ENCODE measurements at places on chromosomes 7 and 10.

GRCh38 chr10:73810735-73811465, 498 bp downstream of the NDST2 start:
- DNase-seq: no peak

GRCh38 chr10:104330168-104331110, 7.8 kb downstream of the ITPRIP start:
- DNase-seq: peak; percentile 84

DNA sequence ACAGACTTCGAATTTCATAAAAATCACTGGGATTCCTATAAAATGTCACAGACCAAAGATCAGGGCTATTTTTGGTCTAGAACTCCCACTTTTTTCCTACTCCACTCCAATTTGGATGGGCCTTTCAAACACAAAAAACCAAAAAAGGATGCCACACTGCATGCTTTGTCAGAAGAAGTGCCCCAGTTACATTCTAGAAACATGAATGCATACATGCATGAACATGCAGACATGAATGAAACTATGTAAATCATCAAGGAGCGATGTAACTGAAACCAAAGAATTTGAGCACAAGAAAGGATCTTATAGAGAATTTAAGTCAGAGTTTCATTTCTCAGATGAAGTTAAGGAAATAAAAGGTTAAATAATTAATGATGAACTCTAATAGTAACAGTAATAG, 31.8 kb upstream of the FAM133B start:
- no peak for DNase-seq

GRCh38 chr10:90205340-90205739, 503.9 kb downstream of the KIF20B start:
- no peak for DNase-seq

DNA sequence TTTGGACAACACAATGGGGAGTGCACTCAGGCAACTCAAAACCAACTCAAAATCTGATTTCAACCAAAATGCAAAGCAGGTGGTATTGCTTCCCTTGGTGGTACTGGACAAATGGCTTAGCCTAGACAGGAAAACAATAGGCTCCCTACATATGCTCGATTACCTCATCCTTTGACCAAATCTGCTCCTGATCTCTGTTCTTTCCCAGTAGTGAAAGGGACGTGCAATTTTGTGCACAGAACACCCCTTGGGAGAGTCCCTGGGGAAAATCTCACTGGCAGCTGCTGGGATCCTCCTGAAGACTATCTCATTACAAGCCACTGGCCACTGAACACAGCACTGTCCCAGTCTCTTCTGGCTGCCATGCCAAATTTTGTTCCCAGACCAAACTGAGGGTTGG, 149.2 kb upstream of the VSTM2A start:
- no peak for DNase-seq

GRCh38 chr10:75538144-75538543, 106.7 kb downstream of the LRMDA start:
- DNase-seq: no peak

DNA sequence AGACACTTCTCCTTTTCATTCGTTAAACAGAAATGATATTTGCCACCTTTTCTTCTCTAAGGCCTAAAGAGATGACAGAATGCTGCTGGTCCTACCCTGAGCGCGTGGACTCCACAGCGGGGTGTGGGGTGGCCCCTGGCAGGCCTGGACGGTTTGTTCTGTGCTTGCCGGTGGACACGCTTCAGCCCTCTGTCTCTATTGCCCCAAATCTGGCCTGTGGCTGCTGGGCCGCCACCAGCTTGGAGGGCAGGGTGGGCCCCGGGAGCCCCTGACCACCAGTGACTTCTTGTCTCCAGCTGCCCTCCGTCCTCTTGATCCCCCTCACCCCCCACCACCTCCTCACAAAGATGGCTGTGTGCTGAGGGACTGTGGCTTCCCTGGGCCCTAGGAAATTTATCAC, 5.7 kb downstream of the CHST3 start:
- no peak for DNase-seq

- DNase-seq: no peak
These were observed 275.8 kb downstream of the PTPRN2 start for GRCh38 chr7:158311791-158312190.

DNA sequence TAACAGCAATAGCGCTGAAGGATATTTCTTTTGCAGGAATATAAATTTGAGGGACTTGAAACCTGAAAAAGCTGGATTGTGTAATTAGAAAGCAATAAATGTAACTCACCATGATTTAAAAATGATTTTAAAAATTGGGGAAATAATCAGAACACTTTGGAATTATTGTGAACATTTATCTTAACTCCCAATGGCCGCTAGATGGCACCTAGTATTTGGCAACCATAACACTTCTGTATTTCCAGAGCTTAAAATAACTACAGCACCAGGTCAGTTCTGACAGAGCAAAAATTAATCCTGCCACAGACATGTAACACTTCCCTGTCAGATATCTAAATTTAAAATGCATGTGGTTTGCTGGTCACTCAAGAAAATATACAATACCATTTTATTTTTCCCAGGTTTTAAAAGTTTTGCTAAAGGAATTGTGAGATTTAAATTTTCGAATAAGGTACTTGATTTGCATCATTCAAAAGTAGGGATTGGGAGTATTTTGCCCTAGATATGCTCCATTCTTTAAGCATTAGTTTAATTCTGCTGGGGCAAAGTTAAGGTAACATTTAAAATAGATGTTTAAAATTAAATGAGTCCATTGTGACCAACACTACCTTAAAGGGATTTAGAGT, 144.5 kb downstream of the PPP1R3A start:
- DNase-seq: no peak

DNA sequence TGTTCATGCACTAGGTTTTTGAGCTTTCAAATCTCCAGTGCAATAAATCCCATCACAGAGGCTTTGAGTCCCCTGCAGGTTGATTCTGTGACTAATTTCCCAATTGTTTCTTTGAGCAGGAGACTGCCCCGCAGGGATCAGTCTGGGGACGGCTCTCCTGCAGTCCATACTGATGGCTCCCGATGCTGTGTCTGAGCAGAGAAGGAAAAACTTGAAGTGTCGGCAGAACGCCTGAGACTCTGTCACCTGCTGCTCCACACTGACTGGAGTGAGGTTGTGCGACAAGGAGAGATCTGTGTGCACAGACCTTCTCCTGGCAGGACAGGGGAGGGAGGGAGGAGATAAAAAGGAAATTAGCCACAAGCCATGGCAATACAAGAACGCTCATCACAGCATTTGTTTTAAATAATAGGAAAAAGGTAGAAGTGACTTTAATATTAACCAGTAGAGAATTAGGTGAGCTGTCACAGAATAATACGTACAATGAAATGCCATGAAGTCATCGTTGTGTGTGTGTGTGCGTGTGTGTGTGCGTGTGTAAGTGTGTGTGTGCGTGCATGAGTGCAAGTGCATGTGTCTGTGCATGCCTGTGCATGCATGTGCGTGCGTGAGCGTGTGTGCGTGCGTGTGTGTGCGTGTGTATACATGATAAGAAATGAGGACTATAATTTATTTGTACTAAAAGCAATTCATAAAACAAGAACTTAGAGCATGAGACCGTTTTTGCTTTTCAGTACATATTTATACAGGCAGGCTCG, 38.2 kb downstream of the HTR5A start:
- no peak for DNase-seq

DNA sequence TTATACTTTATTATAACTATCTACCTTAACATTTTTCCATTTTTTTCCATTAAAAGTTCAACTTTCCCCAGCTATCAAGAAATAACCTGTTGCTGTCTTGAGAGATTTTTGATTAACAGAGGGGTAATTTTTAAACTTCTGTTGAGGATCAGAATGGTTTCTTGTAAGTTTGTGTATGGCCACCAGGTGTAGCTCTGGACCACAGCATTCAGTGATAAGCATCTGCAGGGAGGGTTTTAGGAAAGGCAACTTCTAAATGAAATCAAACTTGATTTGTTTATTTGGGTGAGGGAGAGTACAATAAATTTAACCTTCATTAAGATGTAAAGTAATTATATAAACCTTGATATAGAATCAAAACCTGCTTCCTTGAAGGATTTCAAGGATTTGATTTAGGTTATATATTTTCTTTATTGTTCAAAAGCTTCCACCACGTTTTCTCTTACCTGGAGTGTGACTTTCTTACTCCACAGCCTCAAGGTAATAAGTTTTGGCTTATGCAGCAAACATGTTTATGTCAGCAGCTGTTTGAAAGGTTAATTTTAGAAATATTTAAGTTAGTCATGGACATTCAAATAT, 153.3 kb downstream of the STK31 start:
- no peak for DNase-seq

DNA sequence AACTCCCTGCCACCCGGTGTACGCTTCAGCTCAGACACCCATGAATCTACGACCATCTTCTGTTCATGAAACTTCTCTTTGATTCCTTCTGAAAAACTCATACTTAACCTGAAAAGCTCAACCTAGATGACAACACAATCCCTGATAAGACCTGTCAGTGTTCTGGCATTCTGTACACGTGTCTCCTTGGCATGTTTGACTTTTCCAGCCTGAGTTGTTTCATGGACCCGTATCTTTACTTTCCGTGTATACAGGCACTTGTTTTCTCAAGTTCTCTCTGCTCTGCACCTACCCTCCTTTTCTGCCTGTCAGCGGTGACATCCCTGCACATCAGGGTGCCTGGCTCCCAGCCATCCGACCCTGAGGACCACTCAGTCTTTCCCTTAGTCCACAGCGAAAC, 103.3 kb downstream of the LARP4B start:
- DNase-seq: no peak

DNA sequence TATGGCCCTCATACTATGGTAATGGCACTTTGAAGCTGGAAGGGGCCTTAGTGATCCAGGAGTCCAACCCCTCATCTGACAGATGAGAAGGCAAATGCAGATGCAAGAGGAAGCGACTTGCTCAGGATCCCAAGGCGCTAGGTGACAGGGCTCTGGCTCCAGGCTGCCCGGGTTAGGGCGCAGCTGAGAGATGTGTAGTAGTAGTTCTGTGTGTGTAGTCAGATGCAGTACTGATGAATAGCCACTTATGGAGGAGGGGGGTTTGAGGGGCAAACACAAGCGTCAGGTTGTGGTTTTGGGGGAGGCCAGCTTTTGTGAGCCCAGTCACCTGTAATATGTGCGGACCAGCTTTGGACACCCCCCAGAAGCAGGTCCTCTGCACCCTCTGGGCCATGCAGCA, 4.8 kb downstream of the ADRA2A start:
- DNase-seq: no peak

GRCh38 chr10:97836446-97836845, 13.2 kb upstream of the GOLGA7B start:
- DNase-seq: no peak

GRCh38 chr10:87550741-87551140, 46.0 kb downstream of the MINPP1 start:
- DNase-seq: no peak

DNA sequence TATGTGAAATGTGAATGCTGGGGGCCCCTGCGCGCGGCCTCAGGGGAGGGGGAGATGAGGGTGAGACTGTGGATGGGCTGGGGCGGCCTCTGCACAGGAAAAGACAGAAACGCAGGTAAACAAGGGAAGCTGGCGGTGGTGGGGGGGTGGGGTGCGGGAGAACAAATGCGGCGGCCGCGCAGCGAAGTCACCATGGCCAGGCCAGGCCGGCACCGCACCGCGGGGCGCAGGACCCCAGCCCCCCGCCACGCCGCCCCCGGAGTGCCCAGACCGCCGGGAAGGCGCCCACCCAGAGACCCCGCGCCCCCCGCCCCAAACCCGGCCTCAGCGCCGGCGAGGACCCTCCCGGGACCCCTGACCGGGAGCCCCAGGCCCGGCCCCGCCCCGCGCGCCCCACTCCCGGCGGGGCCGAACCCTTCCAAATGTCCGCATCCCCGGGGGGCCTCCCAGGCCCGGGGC, 14.5 kb upstream of the DNAAF5 start:
- peak; percentile 57 for DNase-seq

DNA sequence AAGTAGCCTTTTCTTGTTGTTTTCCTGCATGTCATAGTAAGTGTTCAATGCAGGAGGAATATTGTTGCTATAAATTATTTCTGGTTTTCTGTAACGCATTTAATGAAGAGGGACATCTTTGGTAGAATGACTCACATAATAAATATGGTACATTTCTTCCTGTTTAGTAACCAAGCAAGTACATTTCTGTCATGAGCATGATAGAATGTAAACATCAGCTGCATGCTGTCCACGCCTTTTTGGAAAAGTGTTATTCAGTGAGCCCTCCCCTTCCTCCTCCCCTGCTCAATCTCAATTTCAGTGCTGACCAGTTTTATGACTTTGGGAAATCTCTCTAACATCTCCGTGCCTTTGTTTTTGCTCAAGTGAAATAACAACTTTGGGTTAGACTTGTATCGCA, 664.0 kb downstream of the XPNPEP1 start:
- no peak for DNase-seq

GRCh38 chr10:27743012-27743876, 2.4 kb downstream of the MKX start:
- DNase-seq: peak; percentile 77

DNA sequence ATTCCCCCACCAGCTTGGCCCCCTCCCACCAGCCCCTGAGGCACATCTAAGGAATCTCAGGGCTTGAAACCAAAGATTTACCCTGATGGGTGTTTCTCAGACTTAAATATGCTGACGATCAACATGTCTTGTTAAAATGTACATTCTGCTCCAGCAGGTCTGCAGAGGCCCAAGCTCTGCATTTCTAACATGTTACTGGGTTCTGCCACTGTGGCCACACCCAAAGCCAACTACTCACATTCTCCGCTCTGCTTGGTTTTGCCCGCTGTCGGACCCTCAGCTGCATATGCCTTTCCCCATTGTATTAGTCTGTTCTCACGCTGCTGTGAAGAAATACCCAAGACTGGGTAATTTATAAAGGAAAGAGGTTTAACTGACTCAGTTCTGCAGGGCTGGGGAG, 8.9 kb downstream of the PIP4K2A start:
- no peak for DNase-seq

DNA sequence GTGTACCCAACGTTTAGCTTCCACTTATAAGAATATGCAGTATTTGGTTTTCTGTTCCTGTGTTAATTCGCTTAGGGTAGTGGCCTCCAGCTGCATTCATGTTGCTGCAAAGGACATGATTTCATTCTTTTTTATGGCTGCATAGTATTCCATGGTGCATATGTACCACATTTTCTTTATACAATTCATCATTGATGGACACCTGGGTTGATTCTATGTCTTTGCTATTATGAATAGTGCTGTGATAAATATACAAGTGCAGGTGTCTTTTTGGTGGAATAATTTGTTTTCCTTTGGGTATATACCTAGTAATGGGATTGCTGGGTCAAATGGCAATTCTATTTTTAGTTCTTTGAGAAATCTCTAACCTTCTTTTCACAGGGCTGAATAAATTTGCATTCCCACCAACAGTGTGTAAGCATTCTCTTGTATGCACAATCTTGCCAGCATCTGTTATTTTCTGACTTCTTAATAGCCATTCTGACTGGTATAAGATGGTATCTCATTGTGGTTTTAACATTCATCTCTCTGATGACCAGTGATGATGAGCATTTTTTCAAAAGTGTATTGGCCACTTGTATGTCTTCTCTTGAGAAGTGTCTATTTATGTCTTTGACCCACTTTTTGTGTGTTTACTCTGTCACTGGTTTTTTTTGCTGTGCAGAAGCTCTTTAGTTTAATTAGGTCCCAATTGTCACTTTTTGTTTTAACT, 72.5 kb upstream of the CC2D2B start:
- DNase-seq: no peak
